ENCODE measurements at places on chromosomes 6 and 20. TPM values are rescaled to one million over a fixed set of nuclear protein-coding genes. Genes with fewer than 3 reads are reported as not detected.

DNA sequence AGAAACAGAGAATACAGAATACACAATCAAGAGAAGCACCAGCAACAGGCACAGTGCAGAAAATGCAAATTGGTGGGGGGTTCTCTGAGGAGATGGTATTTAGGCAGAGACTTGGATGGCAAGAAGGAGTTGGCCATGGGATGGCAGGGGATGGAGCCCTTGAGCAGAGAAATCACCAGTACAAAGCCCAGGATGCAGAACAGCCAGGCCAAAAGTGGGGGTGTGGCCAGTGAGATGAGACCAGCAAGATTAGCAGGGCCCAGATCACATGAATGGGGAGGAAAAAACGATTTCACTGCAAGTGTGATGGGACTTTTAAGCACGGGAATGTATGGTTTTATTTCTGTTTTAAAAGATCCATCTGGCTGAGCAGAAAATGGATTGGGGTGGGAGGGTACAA lies 63.4 kb downstream of the TRAM2 start:
- DNase-seq, result no peak

GRCh38 chr20:62953839-62954703 lies 1.6 kb downstream of the SLC17A9 start:
- peak; percentile 30 for DNase-seq

GRCh38 chr6:53735896-53736295 lies 58.9 kb upstream of the LRRC1 start:
- no peak for DNase-seq

OR12D3 gene
- total RNA-seq, result not detected

GRCh38 chr6:45421709-45422502 lies 44.2 kb upstream of the SUPT3H start:
- peak; percentile 55 for DNase-seq

GRCh38 chr6:79261666-79262065 lies 27.2 kb upstream of the HMGN3 start:
- DNase-seq, result no peak

- DNase-seq, result no peak
Measured at GRCh38 chr6:12182676-12183075, 107.5 kb upstream of the EDN1 start.

DNA sequence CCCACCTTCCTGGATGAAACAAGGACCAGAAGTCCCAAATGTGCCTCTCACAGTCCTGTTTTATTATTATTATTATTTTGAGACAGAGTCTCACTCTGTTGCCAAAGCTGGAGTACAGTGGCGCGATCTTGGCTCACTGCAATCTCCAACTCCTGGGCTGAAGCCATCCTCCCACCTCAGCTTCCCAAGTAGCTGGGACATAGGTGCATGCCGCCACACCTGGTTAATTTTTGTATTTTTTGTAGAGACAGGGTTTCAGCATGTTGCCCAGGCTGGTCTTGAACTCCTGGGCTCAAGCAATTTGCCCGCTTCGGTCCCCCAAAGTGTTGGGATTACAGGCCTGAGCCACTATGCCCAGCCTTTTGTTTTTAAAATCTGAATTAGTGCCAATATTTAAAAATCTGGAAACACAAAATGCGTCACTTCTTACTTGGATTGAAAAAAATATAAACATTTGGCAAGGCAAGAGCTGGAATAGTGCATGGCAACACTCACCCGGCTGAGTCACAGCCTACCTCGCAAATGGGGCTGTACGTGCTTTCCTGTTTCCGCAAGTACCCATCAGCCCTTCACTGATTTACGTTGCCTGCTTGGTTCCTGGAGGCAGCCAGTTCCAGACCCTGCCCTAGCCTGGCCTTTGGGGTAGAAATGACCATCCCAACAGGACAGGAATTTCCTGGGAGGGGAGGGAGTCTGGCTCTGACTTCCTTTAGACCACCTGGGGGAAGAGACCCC lies 6.3 kb downstream of the SDCBP2 start:
- DNase-seq, result no peak

PCK1 gene
- total RNA-seq, result 0.15 TPM

- DNase-seq, result no peak
Measured at GRCh38 chr20:50562262-50562701, 52.1 kb downstream of the PTPN1 start.

DNA sequence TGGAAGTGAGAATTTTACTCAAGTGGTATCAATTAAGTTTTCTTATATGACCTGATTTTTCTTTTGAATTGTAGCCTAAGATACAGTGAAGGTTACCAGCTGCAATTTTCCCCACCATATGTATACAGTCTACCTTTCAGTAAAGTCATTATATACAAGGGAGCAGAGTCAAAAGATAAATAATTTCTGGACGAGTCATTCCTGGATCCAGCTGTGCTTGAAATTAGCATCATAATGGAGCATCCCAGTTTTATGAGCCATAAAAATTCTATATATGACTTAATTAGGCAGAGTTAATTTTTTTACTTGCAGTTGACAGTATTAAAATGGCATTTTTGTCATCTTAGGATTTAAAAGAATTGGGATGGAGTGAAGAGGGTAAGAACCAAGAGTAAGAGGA lies 1008.4 kb downstream of the PHF3 start:
- no peak for DNase-seq

C6orf15 gene
- 1.4 TPM for total RNA-seq

DNA sequence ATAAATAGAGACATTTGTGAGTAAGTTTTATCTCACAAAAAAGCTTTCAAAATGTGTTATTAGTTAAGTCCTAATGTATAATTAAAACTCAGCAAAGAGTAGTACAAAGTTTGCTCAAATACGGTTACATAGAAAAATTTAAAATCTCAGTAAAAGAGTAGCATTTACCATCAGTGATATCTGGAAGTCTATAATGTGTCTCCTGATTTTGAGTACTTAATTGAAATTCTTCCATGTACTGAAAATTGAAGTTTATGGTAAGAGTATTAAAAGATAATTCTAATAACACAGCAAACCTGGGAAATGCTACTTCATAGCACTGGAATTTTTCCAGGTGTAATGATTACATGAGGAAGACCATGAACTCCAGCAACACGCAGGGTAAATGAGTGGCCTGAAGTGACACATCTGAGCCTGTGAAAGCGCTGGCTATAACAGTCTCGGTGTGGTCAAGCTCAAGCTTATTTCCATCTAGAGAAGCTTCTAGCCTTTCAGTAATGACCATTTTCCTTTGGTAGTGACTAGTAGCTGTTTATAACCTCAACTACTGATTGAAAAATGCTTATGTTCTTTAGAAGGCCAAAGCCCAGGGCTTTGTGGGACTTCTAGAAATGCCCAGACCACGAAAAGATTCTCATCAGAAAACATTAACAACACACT lies 203.2 kb downstream of the ISM1 start:
- peak; percentile 71 for DNase-seq

MLIP gene
- 0.15 TPM for total RNA-seq

DNA sequence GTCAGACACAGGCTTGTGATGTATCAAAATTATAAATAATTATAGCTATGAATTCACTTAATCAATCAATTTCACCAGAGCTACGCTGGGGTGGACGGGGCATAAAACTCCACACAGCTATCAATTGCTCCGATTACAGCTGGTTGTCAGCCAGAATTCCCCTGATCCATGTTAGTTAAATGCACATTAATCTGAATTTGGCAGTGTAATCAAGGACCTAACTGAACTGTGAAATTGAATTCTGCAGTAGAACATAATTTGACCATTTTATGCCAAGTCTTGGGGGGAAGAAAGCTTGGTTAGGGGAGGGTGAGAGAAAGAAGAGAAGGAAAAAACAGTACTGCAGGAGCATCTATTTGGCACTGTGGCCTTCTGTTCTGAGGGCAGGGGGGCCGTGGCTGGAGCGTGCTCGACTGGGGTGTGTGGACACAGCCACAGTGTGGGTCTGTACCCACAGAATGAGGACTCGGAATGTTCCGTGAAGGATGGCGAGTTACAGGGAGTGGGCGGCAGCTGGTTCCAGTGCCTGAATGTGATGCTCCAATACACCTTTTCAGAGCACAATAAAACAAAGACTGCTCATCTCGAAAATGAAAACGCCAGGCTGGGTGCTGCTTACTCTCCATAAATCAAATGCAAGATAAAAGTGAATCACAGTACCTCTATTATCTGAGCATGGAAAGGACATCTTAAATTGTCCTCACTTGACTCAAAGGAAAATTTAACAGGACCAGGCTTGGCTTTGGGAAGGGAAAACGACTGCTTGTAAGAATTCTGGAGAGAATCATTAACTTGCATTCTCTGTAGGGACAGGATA lies 59.2 kb downstream of the LAMP5 start:
- no peak for DNase-seq

DNA sequence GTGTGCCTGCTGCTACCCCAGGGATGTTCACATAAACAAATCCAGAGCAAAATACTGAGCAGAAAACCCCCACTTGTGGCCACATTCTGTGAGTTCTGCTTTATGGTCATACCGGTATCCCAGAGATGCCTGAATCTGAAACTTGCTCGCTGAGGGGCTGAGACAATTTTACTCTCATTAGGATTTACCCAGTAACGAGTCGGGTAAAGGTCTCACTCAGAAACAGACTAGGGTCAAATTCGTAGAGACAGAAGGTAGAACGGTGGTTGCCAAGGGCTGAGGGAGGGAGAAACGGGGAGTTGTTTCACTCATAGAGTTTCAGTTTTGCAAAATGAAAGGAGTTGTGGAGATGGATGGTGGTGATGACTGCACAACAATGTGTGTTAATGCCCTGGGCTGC lies 45.4 kb upstream of the NKX2-2 start:
- DNase-seq, result no peak
